ENCODE measurements at places on chromosomes 5 and 9. TPM values are rescaled to one million over a fixed set of nuclear protein-coding genes. Genes with fewer than 3 reads are reported as not detected.

DNA sequence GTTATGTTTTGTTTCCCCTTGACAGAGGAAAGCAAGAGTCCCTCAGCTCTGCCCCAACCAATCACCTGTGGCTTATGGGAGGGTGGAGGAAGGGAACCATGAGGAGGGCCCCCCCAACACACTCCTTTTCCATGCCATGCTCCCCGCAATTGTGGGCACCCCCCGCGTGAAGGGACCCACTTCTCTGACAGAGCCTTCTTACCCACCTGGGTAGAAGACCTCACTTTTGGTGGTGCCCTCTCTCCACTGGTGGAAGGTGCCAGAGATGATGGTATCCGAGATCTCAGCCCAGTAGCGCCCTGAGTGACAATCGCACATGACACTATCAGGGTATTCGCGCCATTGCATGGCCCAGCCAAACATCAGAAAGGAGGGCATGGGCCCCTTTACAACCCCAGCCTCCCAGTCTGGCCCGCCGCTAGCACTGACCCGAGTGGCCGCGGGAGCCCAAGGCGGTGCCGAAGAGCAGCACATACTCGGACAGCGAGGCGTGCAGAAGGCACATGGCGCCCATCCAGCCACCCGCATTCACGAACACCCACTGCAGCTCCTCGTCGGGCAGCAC lies 714 bp downstream of the SIGMAR1 start:
- DNase-seq, result no peak
- H3K4me1 ChIP-seq, result no peaks in the 10 kb centered on the region

GRCh38 chr5:173302546-173303155 lies 25.6 kb downstream of the STC2 start:
- H3K27ac ChIP-seq, result peak overlapping the region; percentile 38
- no peak for DNase-seq

DNA sequence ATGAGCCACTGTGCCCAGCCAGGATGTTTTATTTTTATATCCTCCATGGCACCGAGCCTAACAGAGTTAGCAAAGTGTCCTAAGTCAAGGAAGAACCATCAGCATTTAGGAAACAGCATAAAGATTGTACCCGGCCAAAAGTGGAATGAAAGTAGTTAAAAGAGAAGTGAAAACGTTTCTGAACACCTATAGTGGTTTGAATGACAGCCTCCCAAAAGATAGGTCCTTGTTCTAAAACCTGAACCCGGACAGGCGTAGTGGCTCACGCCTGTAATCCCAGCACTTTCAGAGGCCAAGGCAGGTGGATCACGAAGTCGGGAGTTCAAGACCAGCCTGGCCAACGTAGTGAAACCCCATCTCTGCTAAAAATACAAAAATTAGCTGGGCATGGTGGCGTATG lies 37.4 kb downstream of the ZFAND5 start:
- no peak for DNase-seq
- no peaks in the 10 kb centered on the region for H3K27me3 ChIP-seq
- no peaks in the 10 kb centered on the region for H3K4me1 ChIP-seq

DNA sequence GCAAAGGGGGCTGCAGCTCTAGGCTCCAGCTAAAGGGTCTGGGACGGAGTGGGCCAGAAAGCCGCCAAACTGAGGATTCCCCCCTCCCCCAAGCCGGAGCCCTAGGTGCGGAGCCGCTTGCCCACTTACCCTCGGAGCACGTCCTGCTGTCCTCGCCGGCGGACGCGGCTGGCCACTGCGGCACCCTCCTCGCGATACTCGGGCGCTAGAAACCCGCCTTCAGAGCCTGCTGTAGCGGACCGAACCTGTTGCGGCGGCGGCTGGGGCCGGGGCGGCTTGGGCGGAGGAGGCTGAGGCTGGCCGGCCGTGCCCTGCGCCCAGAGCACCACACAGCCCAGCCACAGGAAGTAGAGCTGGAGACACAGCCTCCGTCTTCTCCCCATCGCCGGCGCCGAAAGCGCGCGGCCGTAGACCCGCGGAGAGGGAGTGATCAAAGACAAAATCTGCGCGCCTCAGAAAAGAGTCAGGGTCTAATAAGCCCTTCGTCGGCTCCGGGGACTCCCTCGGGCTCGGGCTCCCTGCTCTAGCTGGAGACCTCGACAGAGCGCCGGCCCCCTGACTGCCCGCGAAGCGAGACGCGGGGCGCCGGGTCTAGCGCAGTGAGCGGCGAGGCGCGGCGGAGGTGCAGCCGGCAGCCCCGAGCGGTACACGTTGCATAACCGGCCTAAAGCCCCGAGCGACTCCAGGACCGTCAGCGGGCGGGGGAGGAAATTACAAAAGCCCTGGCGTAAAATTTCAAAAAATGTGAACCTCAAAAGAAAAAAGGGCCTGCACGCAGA lies 635 bp downstream of the FBN2 start:
- DNase-seq, result no peak
- H3K27ac ChIP-seq, result no peak overlapping the region
- H3K4me3 ChIP-seq, result peak overlapping the region; percentile 71
- H3K27me3 ChIP-seq, result peaks cover 6% of the 10 kb centered on the region

- H3K4me1 ChIP-seq, result no peaks in the 10 kb centered on the region
- H3K27ac ChIP-seq, result no peak overlapping the region
- H3K36me3 ChIP-seq, result no peaks in the 10 kb centered on the region
- no peak overlapping the region for H3K4me3 ChIP-seq
- H3K27me3 ChIP-seq, result no peaks in the 10 kb centered on the region
- no peak for DNase-seq
Measured at GRCh38 chr9:18676525-18676924, 202.6 kb downstream of the ADAMTSL1 start.

The ISL1 gene
- total RNA-seq, result 1.6 TPM

DNA sequence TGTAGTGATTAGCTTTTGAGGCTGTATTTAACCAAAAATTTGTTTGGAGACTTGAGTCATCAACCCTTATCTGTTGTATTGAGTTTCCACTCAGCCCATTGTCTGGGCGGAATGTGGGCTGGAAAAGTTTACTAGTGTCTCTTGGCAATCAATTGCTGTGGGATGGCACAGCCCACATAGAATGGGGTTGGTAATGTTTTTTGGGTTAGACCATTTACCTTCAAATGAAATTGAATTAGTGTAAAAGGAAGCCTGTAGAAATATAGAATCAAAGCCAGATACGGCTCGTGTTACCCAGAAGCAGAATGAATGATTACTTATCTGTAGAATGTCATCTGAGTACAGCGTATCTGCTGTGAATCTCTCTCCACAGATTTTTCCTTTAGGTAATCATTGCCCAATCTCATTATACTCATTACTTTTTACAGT lies 142.9 kb downstream of the AOPEP start:
- DNase-seq, result no peak
- H3K27ac ChIP-seq, result no peak overlapping the region
- no peak overlapping the region for H3K4me3 ChIP-seq
- no peaks in the 10 kb centered on the region for H3K36me3 ChIP-seq
- H3K4me1 ChIP-seq, result no peaks in the 10 kb centered on the region

GRCh38 chr9:21681641-21682040 lies 120.8 kb upstream of the MTAP start:
- H3K4me3 ChIP-seq, result no peak overlapping the region
- no peaks in the 10 kb centered on the region for H3K27me3 ChIP-seq
- no peaks in the 10 kb centered on the region for H3K4me1 ChIP-seq
- no peaks in the 10 kb centered on the region for H3K36me3 ChIP-seq

The FGF18 gene
- total RNA-seq, result 0.33 TPM

DNA sequence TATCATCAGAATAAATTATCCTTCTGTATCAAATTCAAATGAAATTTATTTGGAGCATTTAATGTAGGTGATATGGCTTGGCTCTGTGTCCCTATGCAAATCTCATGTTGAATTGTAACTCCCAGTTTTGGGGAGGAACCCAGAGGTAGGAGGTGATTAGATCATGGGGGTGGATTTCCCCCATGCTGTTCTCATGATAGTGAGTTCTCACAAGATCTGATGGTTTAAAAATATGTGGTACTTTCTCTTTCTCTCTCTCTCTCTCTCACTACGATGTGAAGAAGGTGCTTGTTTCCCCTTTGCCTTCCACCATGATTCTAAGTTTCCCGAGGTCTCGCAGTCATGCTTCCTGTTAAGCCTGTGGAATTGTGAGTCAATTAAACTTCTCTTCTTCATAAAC lies 678.4 kb upstream of the RGMB start:
- no peaks in the 10 kb centered on the region for H3K36me3 ChIP-seq
- H3K27ac ChIP-seq, result no peak overlapping the region
- no peaks in the 10 kb centered on the region for H3K4me1 ChIP-seq
- no peak for DNase-seq

The DOCK2 gene
- total RNA-seq, result 43.8 TPM

GRCh38 chr9:8760000-8760767 lies 960.6 kb upstream of the DMAC1 start:
- H3K27ac ChIP-seq, result no peak overlapping the region
- H3K4me1 ChIP-seq, result no peaks in the 10 kb centered on the region
- no peaks in the 10 kb centered on the region for H3K27me3 ChIP-seq
- H3K4me3 ChIP-seq, result no peak overlapping the region
- DNase-seq, result no peak

The CHSY3 gene
- 2.5 TPM for total RNA-seq

GRCh38 chr9:101453776-101454570 lies 18.4 kb upstream of the ALDOB start:
- DNase-seq, result no peak
- no peaks in the 10 kb centered on the region for H3K4me1 ChIP-seq
- H3K36me3 ChIP-seq, result no peaks in the 10 kb centered on the region
- H3K27ac ChIP-seq, result no peak overlapping the region
- H3K27me3 ChIP-seq, result no peaks in the 10 kb centered on the region

- no peak for DNase-seq
- H3K4me3 ChIP-seq, result no peak overlapping the region
- no peaks in the 10 kb centered on the region for H3K4me1 ChIP-seq
- peak overlapping the region; percentile 61 for H3K27ac ChIP-seq
- H3K36me3 ChIP-seq, result no peaks in the 10 kb centered on the region
Measured at GRCh38 chr5:58259685-58260152, 200.2 kb downstream of the PLK2 start.

The PCDHB5 gene
- total RNA-seq, result 9.8 TPM

DNA sequence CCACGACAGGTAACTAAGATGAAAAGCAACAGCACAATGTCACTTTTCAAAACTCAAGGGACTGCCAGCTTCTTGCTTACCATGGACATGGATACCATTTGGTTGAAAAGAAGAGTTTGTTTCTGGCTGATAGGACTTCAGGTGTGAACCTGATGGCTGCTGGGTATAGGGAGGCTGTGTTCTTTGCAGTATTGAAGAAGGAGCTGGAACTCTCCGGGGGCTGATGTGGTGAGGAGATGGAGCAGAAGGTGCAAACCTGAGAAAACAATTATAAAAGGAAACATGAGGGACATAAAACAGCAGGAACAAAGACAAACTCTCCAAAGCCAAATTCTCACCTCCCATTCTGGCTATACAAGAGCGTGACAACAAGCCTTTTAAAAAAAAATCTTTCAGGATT lies 330.1 kb upstream of the RFX3 start:
- no peaks in the 10 kb centered on the region for H3K36me3 ChIP-seq
- no peak overlapping the region for H3K4me3 ChIP-seq
- H3K4me1 ChIP-seq, result no peaks in the 10 kb centered on the region

- H3K4me3 ChIP-seq, result no peak overlapping the region
- DNase-seq, result no peak
- H3K4me1 ChIP-seq, result no peaks in the 10 kb centered on the region
- no peaks in the 10 kb centered on the region for H3K36me3 ChIP-seq
Measured at GRCh38 chr9:119559986-119560385, 190.8 kb upstream of the BRINP1 start.

DNA sequence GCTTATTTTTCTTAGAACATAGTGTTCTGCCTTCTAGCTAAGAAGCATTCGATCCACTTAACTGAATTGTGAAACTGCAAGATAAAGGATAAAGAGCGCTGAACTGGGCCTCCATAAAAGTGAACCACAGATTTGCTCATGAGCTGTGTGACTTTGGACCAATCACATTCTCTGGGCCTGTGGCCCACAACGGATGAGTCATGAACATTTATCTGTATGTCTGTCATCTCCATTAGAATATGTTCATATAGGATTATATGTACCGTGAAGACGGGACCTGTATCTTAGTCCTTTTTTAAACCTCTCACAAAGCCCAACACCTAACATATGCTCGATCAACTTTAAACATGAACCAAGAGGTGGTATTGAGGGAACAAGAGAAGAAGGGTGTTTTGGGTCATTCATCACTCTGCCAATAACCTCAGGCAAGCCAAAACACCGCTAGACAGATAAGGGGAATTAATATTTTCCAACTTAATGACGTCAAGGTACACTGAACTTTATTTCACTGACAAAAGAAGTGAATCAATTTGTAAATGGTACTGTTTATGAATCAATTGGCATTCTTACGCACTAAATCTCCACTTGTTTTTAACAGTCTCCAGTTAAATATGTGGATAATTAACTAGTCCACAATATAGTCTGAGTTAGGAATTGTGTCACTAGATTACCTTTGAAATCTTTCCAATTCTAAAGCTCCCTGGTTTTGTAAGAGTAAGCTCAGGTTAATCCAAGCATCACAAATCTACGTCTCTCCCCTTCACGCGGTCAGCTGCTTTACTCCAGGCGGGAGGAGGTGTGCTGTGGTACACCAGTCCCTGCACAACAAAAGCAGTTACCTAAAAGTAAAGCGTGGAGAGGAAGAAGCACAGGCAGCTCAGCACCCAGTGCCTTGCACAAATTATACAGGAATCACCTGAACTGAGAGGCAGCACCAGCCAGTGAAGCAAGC lies 1.6 kb downstream of the TMEM245 start:
- no peaks in the 10 kb centered on the region for H3K27me3 ChIP-seq
- peak overlapping the region; percentile 87 for H3K27ac ChIP-seq
- DNase-seq, result no peak
- H3K36me3 ChIP-seq, result no peaks in the 10 kb centered on the region
- H3K4me1 ChIP-seq, result peaks cover 8% of the 10 kb centered on the region

GRCh38 chr9:123923884-123924283 lies 6.0 kb downstream of the DENND1A start:
- no peak for DNase-seq
- H3K4me3 ChIP-seq, result no peak overlapping the region
- H3K27me3 ChIP-seq, result no peaks in the 10 kb centered on the region
- no peaks in the 10 kb centered on the region for H3K4me1 ChIP-seq

GRCh38 chr9:71506821-71507220 lies 261.5 kb downstream of the CEMIP2 start:
- no peak for DNase-seq
- H3K27ac ChIP-seq, result no peak overlapping the region
- H3K27me3 ChIP-seq, result no peaks in the 10 kb centered on the region

GRCh38 chr9:120950421-120951388 lies 24.1 kb upstream of the TRAF1 start:
- H3K27ac ChIP-seq, result no peak overlapping the region
- no peak overlapping the region for H3K4me3 ChIP-seq
- H3K4me1 ChIP-seq, result no peaks in the 10 kb centered on the region
- no peak for DNase-seq
- H3K27me3 ChIP-seq, result no peaks in the 10 kb centered on the region

GRCh38 chr9:98002808-98003207 lies 19.7 kb downstream of the ANP32B start:
- H3K36me3 ChIP-seq, result no peaks in the 10 kb centered on the region
- peak overlapping the region; percentile 73 for H3K27ac ChIP-seq
- H3K27me3 ChIP-seq, result no peaks in the 10 kb centered on the region
- DNase-seq, result no peak
- no peak overlapping the region for H3K4me3 ChIP-seq
